ENCODE measurements at places on chromosomes 3 and 15.

DNA sequence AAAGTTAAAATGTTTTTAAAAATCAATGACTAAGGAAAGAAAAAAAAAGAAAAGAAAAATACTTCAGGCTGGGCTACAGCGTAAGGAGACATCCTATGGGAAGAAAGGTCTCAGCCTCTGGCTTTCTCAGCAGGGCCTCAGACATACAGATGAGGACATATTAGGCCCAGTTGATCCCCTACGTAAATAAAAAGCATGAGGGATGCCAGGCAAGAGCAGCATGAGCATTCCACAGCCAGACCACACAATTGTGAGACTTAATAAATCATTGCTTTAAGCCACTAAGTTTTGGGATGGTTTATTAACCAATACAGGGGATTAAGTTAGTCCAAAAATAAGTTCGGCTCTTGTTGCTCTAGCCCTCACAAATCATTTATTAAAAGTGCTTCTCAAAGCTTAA, 394.1 kb upstream of the NECTIN3 start:
- no peak for DNase-seq

DNA sequence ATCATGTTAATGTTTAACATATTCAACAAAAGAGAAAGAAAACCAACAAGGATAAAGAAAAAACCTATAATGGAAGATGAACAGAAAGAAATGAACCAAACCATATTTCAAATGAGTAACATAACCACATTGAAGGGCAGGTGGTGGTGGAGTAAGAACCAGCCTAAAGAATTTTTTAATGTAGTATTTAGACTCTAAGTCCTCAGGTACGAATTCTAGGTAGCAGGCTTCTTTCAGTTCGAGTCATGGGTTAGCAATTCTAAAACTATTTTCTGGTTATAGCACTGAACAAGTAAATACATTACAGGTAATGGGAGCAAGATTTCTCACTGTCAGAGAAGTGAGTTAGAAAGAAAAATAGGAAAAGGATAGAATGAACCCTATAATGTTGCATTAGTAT, 24.4 kb downstream of the DCBLD2 start:
- no peak for DNase-seq

DNA sequence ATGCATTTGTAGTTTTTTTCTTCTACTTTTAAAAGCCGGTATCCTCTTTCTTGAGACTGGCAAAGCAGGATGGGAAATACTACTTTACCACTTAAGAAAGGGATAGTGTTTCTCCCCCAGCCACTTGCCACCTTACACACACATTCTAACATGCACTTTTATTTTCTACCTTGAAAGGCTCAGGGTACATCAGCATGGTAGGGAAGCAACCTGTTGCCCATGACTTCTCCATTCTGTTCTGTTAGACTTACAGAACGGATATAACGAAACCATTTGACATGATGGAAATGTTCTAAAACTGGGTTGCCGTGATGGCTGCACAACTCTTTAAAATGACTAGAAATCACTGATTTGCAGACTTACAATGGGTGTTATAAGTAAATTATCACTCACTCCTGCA, 405.5 kb downstream of the SHQ1 start:
- DNase-seq = no peak

DNA sequence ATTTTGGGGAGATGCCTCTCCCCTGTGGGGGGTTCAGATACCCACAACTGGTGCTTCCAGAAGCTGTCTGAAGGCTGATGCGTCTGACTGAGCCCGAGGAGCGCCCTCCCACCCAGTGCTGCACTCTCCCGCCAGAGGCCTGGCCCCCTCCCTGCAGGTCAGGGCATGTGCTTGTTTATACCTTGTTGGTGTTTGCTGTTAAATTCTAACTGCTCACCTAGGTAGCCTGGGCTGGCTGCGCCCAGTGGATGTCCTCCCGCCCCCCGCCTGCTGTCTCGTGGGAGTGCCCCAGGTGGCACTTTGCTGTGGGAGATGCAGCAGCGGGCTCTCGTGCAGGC, 12.9 kb downstream of the KLF13 start:
- DNase-seq = no peak

GRCh38 chr3:106829206-106829605, 548.0 kb upstream of the CCDC54 start:
- no peak for DNase-seq

- DNase-seq = no peak
Measured at GRCh38 chr3:108983051-108983450, 29.4 kb upstream of the GUCA1C start.

GRCh38 chr3:130948929-130949328, 55.0 kb downstream of the ATP2C1 start:
- no peak for DNase-seq

DNA sequence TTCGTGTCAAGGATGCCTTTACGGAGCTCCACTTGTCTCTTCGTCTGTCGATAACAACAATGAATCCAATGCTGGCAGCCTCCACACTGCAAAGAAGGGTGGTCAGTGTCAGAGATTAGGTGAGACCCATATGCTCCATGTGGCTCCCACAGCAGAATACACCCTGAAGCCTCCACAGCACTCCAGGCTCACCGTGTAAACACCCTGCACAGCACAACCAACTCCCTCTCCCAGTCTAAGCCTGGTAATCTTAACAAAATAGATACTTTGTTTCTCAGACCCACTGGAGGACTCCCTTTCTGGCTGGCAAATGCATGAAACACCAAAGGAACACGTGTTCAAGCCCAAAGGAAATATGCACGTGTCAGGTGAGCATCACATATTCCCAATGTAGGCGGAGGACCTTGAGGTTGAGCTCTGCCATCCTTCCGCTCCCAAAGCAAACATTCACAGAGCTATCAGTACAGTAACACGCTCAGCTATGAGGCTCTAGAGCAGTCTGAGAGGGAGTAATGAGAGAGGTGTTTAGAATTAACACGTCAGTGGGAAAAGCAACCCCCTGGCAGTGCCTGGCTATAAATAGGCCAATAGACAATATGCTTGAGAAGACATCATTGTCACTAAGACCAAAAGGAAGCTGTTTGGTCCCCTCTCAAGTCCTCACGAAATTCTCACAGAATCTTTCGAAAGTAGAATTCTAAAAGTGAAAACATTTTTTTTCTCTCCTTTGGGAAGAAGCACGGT, 86.7 kb downstream of the MCF2L2 start:
- no peak for DNase-seq

- no peak for DNase-seq
Measured at GRCh38 chr15:41798607-41799487, 24.6 kb downstream of the MAPKBP1 start.

- no peak for DNase-seq
Measured at GRCh38 chr15:75347222-75348033, 589 bp downstream of the NEIL1 start.

DNA sequence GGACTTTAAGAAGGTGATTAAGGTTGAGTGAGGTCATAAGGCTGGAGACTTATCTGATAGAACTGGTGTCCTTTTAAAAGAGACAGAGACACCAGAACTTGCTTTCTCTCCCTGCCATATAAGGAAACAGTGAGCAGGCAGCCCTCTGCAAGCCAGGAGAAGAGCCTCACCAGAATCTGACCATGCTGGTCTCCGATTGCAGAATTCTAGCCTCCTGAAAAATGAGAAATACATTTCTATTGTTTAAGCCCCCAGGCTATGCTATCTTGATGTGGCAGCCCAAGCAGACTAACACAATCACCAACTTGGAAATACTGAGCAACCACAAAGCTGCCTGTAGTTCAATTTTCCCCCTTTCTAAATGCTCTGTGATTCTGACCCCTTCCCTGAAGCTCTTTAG, 161.4 kb upstream of the RARB start:
- DNase-seq = no peak

GRCh38 chr3:146387566-146387965, 81.8 kb downstream of the PLSCR2 start:
- no peak for DNase-seq

- no peak for DNase-seq
Measured at GRCh38 chr3:159807137-159808040, 181.2 kb upstream of the IL12A start.

DNA sequence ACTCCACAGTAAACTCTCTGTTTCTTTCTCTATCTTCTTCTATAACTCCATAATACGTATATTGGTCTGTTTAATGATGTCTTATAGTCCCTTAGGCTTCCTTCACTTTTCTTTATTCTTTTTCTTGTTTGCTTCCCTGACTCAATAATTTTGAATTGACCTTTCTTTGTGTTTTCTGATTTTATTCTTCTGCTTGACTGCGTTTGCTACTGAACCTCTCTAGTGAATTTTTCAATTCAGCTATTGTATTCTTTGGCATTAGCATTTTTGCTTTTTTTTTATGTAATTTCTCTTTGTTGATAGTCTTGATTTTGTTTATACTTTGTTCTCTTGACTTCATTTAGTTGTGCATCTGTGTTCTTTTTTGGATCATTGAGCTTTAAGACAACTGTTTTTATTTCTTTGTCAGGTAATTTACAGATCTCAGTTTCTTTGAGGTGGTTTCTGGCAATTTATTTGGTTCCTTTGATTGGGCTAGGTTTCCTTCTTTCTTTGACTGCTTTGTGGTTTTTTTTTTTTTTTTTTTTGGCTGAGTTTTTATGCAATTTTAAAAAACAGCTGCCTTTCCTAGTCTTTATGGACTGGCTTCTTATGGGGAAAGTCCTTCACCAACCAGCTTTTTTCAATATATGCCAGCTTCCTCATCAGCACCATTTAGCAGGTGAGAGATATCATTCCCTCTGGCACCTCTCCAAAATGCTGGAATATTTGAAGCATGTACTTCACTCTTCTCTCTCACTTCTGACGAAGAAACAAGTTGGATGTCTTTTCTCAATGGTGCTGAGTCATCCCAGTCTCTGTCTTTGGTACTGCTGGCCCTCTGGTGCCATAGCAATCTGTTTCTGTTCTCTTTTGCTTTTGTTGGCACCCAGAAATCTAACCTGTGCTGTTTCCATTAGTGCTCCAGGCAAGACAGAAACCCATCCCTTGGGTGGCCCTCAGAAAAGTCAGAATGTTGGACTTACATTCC, 17.6 kb downstream of the RSRC1 start:
- no peak for DNase-seq

- no peak for DNase-seq
Measured at GRCh38 chr15:64455961-64456371, 4.4 kb upstream of the ZNF609 start.

- no peak for DNase-seq
Measured at GRCh38 chr3:182905623-182906022, 74.7 kb downstream of the DCUN1D1 start.

GRCh38 chr3:13111873-13112520, 38.8 kb upstream of the IQSEC1 start:
- DNase-seq = no peak

- no peak for DNase-seq
Measured at GRCh38 chr15:58487041-58487723, 55.4 kb downstream of the LIPC start.
